MCF 10A (cell line): ENCODE measurements at places on chromosomes 2 and 18.
A peak's percentile ranks its signal among the peaks of the same experiment; 100 is the strongest.

DNA sequence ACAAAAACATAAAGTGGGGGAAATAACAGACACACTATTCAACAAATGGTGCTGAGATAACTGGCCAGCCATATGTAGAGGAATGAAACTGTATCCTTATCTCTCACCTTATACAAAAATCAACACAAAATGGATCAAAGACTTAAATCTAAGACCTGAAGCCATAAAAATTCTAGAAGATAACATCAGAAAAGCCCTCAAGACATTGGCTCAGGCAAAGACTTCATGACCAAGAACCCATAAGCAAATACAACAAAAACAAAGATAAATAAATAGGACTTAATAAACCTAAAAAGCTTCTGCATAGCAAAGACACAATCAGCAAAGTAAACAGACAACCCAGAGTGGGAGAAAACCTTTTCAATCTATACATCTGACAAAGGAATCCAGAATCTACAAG lies 278.9 kb downstream of the PIK3C3 start:
- no peak for DNase-seq

DNA sequence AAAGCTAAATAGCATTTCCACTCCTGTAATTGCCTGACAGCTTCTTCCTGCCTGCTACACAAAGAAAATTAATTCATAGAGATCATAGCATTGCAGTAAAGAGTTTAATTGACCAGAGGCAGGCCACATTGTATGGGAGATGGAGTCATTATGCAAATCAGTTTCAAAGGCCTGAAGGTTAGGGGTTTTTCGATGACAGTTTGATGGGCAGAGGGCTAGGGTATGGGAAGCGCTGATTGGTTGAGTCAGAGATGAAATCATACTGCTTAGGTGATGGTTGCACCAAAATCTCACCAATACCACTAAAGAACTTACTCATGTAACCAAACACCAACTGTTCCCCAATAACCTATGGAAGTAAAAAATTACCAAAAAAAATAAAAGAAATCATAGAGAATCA lies 599.0 kb downstream of the NUP35 start:
- DNase-seq: no peak

GRCh38 chr2:231383416-231384108 lies 11.9 kb upstream of the B3GNT7 start:
- DNase-seq: no peak

GRCh38 chr2:22499082-22499839 lies 885.7 kb upstream of the KLHL29 start:
- no peak for DNase-seq

DNA sequence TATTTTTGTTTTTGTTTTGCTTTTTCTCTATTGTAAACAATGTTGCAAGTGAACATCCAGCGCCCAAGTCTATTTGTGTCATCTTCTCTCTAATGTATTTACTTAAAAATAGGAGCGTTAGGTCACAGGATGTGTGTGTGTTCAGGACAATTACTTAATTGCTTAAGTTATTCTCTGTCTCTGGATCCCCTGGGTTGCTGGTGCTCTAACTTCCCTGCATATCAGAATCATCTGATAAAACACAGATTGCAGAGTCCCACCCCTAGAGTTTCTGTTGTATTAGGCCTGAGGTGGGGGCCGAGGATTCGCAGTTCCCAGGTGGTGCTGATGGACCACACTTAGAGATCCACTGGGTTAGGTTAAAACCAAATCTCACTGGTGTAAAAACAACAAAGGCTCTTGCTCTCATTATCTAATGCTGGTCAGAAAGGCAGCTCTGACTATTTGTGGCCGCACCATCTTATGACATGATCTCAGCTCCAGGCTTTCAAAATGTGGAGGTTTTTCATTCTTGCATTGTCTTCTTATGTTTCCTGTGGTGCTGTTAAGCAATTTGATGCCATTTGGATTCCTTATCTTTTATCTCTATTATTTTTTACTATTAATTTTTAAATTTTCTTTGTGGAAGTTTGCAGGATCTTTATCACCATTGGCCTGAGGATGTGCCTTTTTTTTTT lies 87.7 kb downstream of the CLIP4 start:
- no peak for DNase-seq

- no peak for DNase-seq
Observed at GRCh38 chr18:14747513-14748474, at the start of gene ANKRD30B. TSS of gene ANKRD30B (plus strand) at chr18:14748172. CDS start at chr18:14748420, 248 bp downstream.

- DNase-seq: peak; percentile 77
Observed at GRCh38 chr2:227890495-227891079, 19.2 kb downstream of the DAW1 start.

DNA sequence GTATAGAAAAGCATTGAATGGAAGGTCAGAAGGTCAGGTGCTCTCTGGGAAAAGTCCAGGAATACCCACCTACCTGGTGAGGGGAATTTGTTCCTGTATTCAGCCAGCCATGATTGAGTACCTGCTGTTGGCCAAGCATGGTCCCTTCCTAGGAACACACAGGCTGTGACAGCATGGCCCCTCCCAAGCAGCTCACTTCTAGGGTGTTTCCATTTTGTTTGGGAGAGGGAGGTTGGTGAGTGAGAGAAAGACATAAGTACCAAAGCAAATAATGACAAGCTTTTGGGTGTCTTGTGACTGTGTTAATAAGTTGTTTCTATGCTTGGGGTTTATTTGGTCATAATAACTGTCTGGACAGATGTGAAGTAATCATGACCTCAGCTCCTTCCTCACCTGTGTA lies 46.3 kb downstream of the CABLES1 start:
- no peak for DNase-seq

DNA sequence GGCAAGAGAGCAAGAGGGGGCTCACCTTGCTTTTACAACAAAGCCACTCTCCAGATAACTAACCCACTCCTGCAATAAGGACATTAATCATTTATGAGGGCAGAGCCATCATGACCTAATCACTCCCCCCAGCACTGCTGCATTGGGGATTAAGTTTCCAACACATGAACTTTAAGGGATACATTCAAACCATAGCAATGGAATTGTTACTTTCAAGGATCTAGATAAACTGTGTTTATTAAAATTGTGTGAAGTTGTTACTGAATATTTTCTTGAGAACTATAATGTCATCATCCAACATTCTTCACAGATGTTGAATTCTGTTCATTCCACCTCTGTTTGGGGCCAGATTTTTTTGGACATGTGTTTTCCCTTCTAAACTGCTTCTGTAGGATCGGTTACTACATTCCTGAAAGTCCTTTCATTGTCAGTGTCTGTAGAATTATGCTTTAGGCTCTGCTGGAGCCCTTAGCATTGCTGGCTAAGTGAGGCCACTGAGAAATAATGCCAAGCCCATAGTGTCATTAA lies 50.4 kb downstream of the SPATS2L start:
- no peak for DNase-seq

DNA sequence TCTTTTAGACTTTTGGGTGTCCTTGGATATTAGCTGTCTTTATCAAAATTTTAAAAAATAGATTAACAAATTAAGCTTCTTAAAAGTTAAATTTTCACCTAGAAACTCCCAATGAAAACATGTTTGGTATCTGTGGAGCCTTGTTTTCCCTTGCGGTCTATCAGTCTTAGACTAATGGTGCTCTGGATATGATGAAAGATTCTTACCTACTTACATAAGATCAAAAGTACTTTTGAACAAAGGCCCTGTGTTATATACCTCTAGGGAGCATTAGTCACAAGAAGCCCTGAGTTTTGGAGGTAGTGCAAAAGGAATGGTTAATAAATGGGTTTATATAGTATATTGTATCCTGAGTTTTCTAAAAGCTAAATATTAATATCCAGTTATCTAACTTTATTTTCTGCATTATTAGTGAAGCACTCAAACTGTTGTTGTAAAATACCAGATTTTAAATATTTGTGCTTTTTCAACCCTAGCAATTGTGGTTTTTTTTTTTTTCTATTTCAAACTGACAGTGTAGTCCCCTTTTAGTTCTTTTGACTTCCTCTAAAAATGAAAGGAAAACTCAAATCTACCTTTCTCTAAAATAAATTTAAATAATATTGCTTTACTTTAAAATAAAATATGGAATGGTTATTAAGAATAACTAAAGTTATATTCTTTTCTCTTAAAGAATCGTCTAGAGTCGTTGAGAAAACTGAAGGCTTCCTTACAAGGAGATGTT lies 18.1 kb downstream of the NDC80 start:
- DNase-seq: peak; percentile 56

DNA sequence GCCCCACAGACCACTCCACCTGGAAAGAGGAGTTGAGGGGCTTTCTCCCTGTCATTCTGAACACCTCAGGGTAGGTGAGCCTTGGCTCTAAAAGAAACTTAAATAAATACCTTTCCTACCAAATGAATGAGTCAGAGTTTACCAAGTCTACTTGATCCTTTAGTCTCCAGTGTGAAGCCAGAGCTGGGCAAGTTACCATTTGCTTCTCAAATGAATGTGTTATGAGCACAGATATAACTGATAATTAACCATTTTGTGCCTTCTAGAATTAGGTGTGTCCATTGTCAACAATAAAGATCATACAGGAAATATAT lies 347.7 kb downstream of the KIAA1328 start:
- no peak for DNase-seq

DNA sequence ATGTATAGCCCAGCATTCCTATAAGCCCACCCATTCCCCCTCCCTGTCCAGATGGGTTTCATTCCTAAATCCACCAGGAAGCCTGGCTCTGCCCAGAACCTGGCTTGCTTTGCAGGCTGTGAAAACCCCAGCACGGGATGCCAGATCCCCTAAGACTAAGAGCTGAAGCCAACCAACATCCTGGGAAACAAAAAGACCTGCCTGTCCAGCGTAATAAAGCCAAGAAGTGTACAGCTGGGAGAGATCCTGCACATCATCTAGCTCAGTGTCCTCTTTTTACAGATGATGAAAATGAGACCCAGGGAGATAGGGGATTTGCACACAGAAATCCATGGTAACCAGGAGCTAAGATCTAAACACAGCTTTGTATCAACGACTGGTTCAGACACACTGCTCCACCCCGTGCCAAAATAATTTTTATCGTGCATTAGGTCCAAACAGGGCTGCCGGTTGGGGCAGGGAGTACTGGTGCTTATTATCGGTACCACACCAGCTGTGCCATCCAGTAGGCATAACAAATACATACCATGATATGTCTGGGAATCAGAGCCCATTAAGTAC lies 2.9 kb downstream of the RND3 start:
- no peak for DNase-seq

DNA sequence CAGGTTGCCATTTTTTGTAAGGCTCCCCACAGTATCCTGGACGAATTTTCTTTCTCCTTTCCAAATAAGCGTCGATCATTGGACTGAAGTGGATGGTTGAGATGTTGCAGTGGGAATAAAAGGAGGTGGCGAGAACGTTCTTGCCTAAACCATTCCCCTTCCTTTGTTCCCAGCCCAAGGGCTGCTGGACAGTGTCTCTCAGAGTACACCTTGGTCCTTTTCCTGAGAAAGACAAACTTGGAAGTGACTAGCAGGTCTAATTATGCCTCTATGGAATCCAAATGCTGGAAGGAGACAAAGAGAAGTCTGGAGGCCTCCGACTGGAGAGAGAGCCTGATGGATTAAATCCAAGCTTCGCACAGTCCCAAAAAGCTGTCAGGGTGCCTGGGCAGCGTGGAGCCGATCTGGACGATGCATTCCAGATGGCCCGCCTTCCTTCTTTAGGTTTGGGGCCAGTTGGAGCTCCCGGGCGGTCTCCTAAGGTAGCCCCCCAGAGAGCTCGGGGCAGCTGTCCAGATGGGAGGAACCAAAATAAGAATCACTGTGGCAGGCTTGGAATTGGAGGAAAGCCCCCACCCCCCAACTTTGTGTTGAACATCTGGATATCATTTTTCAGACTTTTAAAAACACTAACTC lies 186.8 kb downstream of the TMEM247 start:
- DNase-seq: no peak

DNA sequence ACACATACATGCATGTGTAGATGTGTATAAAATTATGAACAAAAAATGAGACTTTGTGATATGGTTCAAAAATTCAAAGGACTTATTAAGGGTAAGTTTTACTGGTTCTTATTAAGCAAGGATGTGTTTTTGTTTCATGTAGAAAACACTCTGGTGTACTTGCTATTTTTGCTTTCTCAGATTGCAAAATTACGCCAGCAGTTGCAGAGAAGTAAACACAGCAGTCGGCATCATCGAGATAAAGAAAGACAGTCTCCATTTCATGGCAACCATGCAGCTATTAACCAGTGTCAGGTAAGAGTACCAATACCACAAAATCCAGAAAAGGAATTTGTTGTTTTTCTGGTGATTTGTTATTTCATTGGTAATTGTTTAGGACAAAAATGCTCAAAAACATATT lies 91.3 kb downstream of the FAM117B start:
- DNase-seq: no peak

- no peak for DNase-seq
Observed at GRCh38 chr2:178764097-178764496, 43.1 kb downstream of the TTN start.

DNA sequence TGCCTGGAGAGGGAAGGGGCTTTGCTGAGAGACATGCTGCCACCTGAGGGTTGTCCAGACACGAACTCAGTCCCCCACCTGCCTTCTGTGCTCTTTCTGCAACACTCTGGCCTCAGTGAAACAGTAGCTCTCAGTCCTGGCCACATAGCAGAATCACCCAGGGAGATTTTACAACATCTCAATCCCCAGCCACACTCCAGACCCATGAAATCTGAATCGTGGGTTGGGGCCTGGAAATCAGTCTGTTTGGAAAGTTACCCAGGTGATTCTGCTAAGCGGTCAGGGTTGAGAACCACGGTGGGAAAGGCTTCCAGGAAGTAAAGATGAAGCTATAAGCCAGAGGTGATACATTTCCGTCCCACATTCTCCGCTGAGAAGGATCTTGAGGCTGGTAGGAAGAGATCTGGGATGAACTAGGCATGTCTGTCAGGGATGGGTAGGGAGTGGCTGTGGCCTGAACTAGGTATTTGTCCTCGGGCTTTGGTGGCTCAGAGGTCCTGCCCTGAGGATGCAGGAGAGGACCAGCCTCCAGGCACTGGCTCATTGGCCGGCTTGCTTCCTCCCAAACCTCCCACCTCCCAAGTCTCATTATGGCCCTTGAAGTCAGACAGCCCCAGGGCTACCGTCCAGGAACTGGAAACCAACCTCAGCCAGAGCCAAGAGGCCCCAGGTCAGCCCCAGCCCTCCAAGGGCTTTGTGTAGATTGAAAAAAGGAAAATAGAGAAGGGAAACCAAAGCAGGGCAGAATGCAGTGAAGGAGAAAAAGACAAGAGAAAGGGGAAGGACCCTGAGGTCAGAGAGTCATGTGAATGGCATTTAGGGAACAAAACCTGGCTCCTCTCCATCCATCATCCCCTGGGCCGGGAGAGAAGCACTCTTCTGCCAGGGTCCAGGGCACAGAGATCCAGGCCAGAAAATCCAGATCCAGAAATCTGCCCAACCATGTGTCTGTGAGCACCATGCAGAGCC lies 119.6 kb downstream of the ZFP36L2 start:
- peak; percentile 18 for DNase-seq

- DNase-seq: no peak
Observed at GRCh38 chr2:41966920-41967319, 80.9 kb upstream of the PKDCC start.

- no peak for DNase-seq
Observed at GRCh38 chr2:10792001-10792634, 20.5 kb downstream of the PDIA6 start.

DNA sequence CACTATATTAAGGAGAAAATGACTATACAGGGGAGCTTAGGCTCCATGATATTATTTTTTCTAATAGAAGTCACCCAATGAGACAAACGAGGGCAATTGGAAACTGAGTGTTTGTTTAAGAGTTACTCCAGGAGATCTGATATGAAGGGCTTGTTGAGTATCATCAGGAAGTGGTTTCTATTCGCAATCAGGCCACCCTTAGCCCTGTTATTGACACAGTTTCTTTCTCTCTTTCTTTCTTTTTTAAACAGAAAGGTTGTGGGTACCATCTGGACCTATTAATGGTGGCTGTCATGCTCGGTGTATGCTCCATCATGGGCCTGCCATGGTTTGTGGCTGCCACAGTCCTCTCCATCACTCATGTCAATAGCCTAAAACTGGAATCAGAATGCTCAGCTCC lies 117.3 kb downstream of the DPP4 start:
- DNase-seq: no peak
